Stimulated activated CD4-positive, alpha-beta T cell treated with anti-CD3 and anti-CD28 coated beads, TNF-alpha, amount 100 ng/mL, for 48 hours (primary cell): ENCODE measurements at places on chromosomes 7 and 10.
A peak's percentile ranks its signal among the peaks of the same experiment; 100 is the strongest.

GRCh38 chr10:95964756-95965155 lies 57.0 kb downstream of the CC2D2B start:
- no peak for DNase-seq

- DNase-seq: no peak
Observed at GRCh38 chr7:140653319-140654108, 12.9 kb upstream of the DENND2A start.

GRCh38 chr10:112340601-112341000 lies 33.3 kb upstream of the ACSL5 start:
- no peak for DNase-seq

DNA sequence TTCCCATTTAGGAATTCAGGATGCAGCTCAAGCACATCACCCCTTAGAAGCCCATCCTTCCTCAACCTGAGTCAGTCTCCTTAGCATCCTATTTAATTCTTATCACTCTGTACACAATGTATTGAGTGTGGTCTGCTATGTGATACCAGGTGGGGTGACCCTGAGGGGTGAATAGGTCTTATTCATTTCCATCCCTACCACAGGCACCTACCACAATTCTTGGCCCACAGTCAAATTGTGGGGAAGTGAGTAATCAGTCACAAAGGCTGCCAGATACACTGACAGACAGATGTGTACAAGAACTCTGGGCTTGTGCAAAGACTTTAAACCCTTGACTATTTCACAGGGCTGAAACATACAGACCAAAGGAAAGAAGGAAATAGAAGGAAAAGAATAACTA lies 560.5 kb downstream of the PARD3 start:
- peak; percentile 4 for DNase-seq

- no peak for DNase-seq
Observed at GRCh38 chr10:18683427-18683826, 24.2 kb downstream of the ARL5B start.

DNA sequence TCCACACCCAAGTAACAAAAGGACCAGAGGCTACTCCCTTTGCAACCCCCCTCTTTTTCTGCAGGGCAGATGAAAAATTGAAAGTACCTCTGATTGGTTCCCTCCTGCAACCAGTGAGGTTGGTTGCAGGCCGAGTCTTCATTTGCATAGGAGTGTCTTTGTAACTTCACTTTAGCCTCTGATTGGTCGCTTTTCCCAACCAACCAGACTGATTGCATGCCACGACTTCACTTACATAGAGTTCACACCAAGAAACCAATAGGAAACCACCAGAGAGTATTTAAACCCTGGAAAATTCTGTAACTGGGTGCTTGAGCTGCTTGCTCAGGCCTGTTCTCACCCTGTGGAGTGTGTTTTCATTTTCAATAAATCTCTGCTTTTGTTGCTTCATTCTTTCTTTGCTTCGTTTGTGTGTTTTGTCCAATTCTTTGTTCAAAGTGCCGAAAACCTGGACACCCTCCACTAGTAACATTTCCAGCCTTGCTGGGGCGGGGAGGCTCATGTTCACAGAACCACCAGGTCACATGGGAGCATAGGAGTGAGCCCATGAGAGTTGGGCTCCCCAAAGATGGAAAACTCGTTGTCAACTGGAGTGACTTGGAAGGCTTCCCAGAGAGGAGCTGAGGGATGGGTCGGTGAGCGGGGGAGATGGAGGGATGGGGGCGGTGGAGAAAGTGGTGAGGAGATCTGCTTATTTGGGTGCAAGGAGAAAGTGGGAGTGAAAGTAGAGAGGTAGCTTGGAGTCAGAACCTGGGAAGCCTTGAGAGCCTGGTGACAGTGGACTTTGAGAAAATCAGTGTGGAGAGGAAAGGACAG lies 223.6 kb downstream of the GFRA1 start:
- no peak for DNase-seq

DNA sequence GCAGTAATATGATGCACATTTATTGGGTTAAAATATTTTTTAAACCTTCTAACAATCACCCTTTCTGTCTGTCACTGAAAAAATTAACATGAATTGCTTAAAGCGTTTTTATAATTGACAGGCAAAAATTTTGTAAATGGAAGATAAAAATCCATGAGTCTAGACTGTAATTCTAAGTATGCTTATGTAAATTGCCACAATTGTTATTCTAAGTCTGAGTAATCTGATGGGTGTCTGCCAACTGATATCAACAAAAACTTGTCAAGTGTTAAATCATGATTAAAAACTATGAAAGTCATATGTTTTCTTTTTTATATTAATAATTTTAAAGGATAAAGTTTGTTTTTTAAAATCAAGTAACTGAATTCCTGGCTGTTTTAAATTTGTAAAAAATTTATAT lies 208.2 kb downstream of the CDK14 start:
- no peak for DNase-seq
